ENCODE measurements at places on chromosomes 5 and 9.

DNA sequence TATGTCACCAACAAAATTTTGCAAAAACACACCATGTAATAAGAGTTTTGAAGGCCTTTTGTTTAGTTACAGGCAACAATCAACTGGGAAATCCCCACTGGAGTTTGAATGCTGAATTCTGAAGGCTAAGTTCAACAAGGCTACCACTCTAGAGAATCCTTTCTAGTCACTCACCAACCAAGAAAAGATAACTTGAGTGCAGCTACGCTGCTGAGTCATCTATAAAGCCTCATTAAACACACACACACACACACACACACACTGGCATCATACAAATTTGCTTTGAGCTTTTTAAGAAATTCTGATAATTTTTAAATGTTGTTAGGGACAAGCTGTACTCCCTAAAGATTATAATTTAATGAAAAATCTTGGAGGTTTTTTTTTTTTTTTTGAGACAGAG lies 219.6 kb downstream of the DENND1A start:
- DNase-seq = no peak

GRCh38 chr5:154220625-154221024 lies 30.1 kb downstream of the GALNT10 start:
- DNase-seq = no peak

DNA sequence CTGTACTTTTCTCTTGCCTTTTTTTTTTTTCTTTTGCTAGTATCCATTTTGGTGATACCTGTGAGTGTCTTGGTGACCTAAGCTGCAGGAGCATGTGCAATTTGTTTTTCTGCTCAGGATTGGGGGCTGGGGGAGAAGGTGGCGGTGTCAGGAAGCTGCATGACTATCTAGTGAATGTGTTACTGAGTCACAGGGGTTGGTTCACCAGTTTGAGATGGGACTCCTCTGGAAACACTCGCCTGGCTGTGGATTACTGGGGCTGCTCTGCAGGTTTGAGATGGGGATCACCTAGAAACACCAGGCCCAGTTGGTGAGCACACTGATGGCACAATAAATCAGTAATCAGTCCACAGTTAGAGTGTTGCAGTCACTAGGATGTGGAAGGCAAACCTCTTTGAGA lies 447.9 kb downstream of the SPATA31D1 start:
- DNase-seq = no peak

DNA sequence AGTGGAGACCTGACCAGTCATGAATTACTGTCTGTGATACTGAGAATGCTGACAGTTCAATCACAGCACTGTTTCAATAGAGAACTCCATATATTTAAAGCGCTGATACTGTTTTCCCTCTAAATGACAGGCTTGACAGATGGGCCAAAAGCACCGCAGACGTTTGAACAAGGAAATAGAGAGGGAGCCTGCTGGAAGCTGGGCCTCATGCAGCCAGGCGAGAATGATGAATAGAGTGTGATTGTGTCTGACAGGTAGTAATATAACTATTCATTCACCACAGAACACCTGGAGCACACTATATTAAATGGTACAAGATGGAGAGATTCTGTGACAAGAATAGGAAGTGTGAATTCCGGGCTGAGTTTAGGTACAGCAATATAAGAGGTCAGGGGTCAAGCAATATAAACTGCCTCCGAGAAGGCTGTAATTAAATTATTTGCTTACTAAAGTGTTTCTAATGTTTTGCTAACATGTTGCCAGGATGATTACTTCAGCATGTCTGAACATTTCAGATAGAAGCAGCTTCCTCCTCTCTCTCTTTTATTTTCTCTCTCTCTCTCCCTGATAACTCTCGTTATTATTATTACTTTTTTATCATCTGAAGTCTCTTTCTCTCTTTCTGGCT lies 297.7 kb downstream of the CSNK1G3 start:
- DNase-seq = no peak

- no peak for DNase-seq
Measured at GRCh38 chr9:107755246-107755645, 265.7 kb upstream of the KLF4 start.

DNA sequence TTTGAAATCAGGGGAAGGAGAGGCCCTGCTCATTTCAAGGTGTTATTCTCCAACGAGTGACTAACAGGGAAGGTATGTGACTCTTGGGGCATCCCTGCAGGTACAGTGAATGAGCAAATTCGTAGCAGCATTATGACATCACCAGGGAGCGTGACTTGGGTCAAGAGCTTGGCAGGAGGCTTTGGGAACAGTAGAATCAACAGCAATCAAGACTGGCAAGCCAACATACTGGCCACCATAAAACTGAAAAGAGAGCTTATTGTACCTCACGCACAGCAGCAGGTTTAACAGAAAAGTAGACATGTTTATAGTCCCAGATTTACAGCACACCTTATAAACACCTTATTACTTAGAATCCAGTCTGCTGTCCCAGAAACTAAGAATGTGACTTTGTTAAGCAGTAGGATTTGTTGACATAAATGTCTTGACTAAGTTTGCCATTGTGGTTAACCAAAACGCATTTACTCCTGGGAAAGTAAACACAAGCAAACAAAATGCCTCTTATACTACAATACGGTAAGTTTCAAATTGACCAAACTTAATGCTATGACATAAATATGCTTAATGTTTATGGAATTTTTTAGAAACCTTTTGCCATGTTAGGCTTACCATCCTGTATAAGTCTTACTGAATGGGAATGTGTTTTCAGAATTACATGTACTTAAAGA lies 297.8 kb downstream of the NPR3 start:
- no peak for DNase-seq

GRCh38 chr5:164748861-164749260 lies 1243.4 kb downstream of the MAT2B start:
- no peak for DNase-seq

GRCh38 chr5:159262472-159262858 lies 625 bp upstream of the UBLCP1 start:
- DNase-seq = no peak

DNA sequence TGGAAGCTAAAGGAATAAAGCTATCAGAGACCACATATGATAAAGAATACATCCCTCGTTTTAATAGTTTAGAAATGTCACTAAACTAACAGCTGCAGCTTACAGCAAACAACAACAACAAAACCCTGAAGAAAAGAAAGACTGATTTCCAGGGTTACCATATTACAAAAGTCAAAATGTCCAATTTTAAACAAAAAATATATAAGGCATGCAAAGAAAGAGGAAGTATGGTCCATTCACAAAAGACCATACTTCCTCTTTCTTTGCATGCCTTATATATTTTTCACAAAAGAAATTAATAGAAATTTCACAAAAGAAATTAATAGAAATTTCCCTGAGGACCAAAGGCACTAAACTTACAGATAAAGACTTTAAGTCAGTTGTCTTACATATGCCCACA lies 354.2 kb downstream of the ARL15 start:
- no peak for DNase-seq

GRCh38 chr9:121884057-121884541 lies 209.0 kb downstream of the TTLL11 start:
- no peak for DNase-seq

GRCh38 chr9:81239388-81239787 lies 450.0 kb downstream of the TLE1 start:
- no peak for DNase-seq

GRCh38 chr9:8845376-8845775 lies 1045.8 kb upstream of the DMAC1 start:
- no peak for DNase-seq

GRCh38 chr5:166532456-166533220 lies 1758.8 kb upstream of the WWC1 start:
- no peak for DNase-seq

DNA sequence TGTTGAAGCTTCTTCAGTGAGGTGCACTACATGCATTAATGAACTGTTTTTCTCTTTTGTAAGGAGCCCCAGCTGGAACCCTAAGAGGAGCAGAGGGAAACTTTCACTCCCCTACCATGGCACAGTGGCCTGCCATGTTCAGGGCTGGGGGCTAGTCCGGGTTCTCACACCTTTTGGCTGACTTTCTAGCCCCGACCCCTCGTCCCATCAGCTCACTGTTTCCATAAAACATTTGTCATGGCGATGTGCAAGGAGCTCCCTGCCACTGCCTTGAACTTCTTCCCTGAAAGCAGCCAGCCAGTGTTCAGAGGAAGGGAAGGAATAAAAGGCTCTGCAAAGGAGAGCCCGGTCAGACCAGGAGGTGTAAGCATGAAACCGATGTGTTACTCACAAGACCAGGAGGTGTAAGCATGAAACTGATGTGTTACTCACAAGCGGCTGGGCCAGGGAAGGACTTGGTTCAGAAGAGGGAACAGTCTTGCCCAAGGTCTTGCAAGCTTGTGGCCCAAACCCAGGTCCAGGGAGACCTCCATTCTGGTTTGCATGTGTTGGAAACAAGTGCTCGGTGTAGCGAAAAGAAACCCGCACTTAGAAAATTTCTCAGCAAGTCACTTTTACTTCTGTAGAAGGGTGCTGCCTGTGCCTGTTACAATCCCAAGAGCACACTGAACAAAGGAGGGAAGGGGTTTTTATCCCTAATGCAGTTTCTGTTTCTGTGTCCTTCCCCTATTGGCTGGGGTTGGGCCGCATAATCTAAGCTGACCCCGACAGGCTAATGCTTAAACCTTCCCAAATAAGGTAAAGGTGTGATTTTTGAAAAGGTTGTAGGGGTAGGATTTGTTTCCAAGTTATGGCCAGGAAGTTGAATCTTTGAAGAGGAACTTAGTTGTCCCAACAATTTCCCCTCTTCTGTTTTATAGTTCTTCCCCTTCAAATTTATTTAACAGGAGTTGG lies 3.4 kb upstream of the ABO start:
- no peak for DNase-seq

GRCh38 chr9:87158765-87159164 lies 211.5 kb upstream of the GAS1 start:
- DNase-seq = no peak

DNA sequence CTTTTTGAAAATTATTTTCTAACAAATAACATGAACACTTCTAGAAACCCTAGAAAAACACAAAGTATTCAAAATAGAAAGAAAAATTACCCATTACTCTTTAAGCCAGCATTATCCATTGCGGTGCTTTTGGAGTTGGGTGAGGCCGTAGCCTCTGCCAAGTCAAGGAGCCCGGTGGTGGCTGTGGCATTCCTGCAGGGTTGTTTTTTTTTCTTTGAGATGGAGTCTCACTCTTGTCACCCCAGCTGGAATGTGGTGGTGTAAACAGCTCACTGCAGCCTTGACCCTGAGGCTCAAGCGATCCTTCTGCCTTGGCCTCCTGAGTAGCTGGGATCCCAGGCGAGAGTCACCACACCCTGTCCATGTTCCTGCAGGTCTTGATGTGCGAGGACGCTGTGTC lies 8.2 kb upstream of the AHRR start:
- no peak for DNase-seq

DNA sequence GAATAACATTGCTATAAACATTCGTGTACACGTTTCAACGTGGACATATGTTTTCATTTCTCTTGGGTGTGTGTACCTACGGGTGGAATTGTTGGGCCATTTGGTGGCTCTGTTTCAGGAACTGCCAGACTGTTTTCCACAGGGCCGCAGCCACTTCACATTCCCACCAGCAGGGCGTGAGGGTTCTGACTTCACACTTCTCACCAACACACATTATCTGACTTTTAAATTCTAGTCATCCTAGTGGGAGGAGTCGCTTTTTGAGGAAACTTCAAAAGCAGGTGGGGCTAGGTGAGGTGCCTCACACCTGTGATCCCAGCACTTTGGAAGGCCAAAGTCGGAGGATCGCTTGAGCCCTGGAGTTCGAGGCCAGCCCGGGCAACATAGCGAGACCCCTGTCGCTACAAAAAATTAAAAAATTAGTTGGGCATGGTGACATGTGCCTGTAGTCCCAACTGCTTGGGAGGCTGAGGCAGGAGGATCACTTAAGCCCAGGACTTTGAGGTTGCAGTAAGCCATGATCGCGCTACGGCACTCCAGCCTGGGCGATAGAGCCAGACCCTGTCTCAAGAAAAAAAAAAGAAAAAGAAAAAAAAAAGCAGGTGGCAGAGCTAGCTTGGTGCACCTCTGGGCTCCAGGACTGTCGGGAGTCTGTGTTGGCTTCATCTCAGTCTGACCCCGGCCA lies 28.5 kb downstream of the TSPAN17 start:
- DNase-seq = no peak

GRCh38 chr9:136363949-136364748 lies 605 bp upstream of the DNLZ start:
- no peak for DNase-seq

- no peak for DNase-seq
Measured at GRCh38 chr9:102113191-102113590, 374.7 kb upstream of the GRIN3A start.

GRCh38 chr9:131800843-131801242 lies 61.0 kb upstream of the RAPGEF1 start:
- no peak for DNase-seq

- DNase-seq = no peak
Measured at GRCh38 chr5:132674671-132675506, 1.1 kb downstream of the IL4 start.

DNA sequence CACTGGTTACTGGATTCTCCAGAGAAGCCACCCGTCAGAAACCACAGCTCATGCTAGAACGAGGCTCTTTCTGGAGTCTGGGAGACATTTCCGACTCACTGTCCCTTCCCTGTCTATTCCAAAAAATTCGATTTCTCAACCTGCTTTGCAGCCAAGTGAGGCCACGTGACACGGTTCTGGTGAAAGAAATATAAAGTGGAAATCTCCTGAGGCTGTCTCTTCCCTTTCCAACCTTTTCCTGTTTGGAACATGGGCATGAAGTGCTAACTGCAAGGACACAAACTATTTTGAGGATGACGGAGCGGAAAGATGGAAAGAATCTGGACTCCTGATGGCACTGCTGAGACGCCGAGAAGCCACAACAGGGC lies 6.1 kb upstream of the PTGS1 start:
- DNase-seq = no peak

GRCh38 chr5:174972291-174972690 lies 247.9 kb downstream of the MSX2 start:
- no peak for DNase-seq

GRCh38 chr9:9492506-9492905 lies 1120.3 kb downstream of the PTPRD start:
- DNase-seq = no peak

DNA sequence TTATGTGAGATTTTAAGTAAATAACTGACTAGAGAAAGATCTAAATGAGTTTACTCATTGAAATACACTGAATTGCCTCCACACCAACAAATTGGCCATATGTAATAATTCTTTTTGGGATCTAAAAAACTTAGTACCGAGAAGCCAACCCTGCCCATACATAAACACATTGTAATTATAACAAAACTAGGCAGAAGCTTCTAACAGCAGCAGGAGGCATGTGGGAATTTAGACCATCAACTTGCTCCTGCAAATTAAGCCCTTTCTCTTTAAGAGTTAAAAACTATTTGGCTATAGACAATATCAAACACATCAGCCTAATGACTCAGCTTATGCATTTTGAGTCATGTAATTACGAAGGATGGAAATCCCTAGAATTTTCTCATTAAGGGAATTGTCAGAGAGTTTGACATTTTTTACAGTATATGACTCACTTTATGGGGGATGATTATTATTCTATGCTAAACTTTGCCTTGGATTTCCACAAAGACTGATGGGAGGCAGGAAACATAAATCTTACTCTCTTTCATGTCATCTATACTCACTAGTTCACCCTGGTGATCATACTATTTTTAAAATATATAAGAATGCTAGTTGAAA lies 1.0 kb downstream of the IL7R start:
- no peak for DNase-seq
